ENCODE measurements at places on chromosomes 12 and 14. TPM values are rescaled to one million over a fixed set of nuclear protein-coding genes. Genes with fewer than 3 reads are reported as not detected.
A peak's percentile ranks its signal among the peaks of the same experiment; 100 is the strongest.

- no peak for DNase-seq
- H3K36me3 ChIP-seq = no peaks in the 10 kb centered on the region
- no peak overlapping the region for H3K4me3 ChIP-seq
- no peaks in the 10 kb centered on the region for H3K27me3 ChIP-seq
These were observed 175.8 kb downstream of the ATP23 start for GRCh38 chr12:58117201-58117600.

DNA sequence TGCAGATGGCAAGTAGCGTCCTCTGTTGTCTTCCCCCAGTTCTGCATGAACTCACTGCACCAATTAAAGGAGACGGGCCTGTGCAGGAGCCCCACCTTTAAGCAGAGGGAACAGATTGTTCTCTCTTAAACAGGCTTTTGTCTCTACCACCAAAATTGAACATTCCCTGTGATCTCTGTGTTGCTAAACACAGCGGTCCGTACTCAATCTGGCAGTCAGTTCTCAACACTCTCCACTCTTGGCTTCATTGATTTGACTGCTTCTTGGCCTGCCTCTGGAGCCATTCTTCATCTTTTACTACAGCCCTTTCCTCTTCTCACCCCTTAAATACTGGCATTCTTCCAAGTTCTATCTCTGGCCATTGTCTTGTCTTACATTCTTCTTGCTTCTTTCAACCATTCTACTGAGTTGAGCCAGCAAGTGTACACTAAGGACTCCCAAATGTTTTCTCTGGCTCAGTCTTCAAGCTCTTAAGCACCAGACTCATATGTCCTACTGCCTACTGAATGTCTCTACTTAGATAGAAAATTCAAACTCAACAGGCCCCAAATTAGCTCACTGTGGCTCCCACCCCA, 8.0 kb upstream of the NT5DC3 start:
- DNase-seq = peak; percentile 20
- no peak overlapping the region for H3K27ac ChIP-seq
- peaks cover 16% of the 10 kb centered on the region for H3K4me1 ChIP-seq
- no peaks in the 10 kb centered on the region for H3K27me3 ChIP-seq
- no peaks in the 10 kb centered on the region for H3K36me3 ChIP-seq
- no peak overlapping the region for H3K4me3 ChIP-seq

DNA sequence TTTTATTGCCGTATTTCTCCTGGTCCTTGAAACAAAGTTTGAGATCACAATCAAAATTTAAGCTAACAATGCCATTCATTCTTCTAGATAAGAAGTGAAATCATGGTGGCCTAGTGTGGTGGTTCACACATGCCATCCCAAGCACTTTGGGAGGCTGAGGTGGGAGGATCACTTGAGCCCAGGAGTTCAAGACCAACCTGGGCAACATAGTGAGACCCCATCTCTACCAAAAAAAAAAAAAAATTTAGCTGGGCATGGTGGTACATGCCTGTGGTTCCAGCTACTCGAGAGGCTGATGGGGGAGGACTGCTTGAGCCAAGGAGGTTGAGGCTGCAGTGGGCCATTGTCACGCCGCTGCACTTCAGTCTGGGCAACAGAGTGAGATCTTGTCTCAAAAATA, 24.2 kb downstream of the GDF11 start:
- peaks cover 18% of the 10 kb centered on the region for H3K4me1 ChIP-seq
- no peak for DNase-seq
- peaks cover 11% of the 10 kb centered on the region for H3K36me3 ChIP-seq
- no peak overlapping the region for H3K27ac ChIP-seq
- no peak overlapping the region for H3K4me3 ChIP-seq
- no peaks in the 10 kb centered on the region for H3K27me3 ChIP-seq

DNA sequence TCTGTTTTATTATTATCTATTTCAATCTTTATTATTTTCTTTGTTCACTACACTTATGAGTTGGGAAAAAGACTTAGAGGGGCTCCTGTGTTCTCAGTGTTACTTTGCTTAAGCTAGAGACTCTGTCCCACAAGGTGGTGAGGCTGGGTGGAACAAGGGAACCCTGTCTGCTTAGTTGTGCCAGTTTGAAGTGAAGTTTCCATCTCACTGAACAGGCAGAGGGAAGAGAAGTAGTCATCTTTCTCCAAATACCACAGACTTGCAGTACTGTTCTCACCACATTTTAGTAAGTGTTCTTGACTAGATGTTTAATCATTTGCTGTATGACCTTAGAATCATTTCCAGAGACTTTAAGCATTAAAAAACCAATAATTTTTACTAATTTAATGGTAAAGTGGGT, 195.7 kb upstream of the NEDD1 start:
- H3K4me1 ChIP-seq = no peaks in the 10 kb centered on the region
- H3K27me3 ChIP-seq = no peaks in the 10 kb centered on the region
- no peak for DNase-seq
- H3K4me3 ChIP-seq = no peak overlapping the region
- H3K27ac ChIP-seq = no peak overlapping the region

The ANO4 gene
- 0.78 TPM for total RNA-seq

The GARIN6 gene
- not detected for total RNA-seq

The SERPINA1 gene
- 21.3 TPM for total RNA-seq

Data from thyroid gland (tissue), 4 donors.